ENCODE measurements at places on chromosomes 3 and 15.

DNA sequence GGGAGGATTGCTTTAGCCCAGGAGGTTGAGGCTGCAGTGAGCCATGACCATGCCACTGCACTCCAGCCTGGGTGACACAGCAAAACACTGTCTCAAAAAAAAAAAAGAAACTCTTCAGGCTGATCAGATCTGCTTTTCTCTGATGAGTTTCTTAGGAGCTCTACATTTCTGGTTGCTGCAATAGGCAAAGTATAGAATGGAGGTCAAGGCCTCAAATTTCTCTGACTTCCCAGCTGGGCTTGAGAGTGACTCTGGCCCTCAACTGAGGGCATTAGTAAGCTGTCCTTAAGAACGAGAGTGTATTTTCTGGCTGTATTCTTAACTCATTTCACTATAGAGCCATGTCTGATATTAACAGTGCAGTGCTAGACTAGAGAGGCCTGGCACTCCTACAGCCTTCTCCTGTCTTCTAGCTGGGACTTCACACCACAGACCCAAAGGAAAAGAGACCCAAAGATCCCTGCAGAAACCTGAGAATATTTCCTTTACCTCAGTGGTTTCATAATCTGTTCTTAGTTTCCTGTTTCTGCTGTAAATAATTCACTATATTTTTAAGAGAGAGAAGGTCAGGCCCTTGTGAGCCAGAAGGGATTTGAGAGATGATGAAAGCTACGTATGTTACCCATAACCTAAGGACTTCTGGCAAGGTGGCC lies 2.0 kb upstream of the NR1I2 start:
- DNase-seq = no peak

DNA sequence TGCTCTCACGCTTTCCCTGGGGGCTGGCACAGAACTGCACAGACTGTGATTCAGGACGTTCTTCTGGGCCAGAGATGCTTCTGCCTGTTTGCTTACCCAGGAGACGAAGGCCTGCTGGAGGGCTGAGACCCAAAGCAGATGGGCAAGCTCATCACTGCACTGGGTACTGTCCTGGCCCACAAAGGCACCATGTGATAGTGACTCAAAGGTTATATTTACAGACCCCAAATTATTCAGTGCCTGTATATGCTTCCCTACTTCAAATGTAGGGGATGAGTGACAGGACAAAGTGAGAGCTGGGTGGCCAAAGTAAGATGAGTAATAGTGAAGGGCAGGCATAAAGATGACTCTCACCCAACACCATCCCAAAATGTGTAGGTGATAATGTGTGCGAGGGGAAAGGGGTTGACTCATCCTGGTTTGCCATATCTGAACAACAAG lies 127.4 kb downstream of the WDR76 start:
- no peak for DNase-seq

GRCh38 chr3:141096981-141097380 lies 45.8 kb downstream of the SPSB4 start:
- DNase-seq = no peak

- DNase-seq = no peak
These were observed 595.5 kb upstream of the AGTR1 start for GRCh38 chr3:148102156-148102555.

DNA sequence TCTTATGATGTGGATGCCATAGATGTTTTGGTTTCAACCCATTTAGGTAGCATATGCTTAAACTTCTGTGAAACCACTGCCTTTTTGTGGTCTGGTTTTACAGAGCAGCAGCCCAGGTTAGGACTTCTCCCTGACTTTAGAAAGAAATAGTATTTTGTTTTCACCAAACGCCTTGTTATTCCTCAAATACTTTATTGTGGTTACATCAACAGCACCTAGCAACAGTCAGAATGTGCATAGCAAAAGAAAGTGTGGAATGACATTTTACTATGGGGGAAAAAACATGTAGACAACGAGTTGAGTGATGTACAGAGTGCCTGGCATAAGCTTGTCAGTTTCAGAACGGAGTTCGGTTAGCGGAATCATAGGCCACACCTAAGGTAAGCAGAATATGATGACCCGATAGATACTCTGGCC lies 159.2 kb downstream of the TPRG1 start:
- no peak for DNase-seq

GRCh38 chr3:74642876-74643275 lies 28.4 kb upstream of the CNTN3 start:
- DNase-seq = no peak

DNA sequence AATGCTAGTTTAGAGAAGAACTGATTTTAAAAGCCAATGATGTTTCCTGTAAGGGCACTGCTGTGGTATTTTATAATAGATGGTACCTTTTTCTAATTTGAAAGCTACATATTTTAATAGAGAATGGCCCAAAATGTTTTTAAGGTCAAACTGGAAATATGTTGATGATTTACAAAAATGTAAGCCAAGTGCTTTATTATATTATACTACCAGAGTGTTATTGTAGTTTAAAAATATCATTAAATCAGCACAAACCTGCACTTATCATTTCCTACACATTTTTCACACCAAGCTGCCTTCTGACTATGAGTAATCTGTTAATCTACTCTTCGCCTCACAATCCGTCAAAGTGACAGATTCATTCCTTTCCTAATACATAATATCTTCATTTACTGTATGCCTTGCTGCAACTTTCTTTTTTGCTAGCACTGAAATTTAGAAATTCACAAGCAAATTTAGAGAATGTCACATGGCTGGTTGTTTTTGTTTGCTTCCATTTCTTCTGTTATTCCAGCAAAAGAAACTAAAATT lies 126.4 kb upstream of the FAM3D start:
- DNase-seq = no peak

All from endothelial cell (in vitro differentiated cells).